Stimulated activated CD4-positive, alpha-beta T cell treated with anti-CD3 and anti-CD28 coated beads, TNF-alpha, amount 100 ng/mL, for 1 hour (primary cell): ENCODE measurements at places on chromosomes 3 and 15.

DNA sequence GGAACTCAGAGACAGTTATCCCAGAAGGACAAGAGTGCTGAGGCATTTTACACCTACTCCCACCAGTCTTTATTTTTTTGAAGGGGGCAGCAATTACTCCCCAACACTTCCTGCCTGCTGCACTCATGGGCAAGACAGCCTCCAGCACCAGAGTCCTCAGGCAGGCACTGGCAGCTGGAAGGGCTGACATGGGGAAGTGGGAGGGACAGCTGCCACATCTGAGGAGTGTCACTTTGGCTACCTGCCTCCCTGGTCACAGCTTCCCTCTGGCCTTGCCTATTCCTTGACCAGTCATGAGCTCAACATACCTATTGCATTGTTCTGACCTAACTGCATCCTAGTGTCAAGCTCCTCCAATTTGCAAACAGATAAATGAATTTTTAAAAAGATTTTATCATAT, 10.2 kb upstream of the LACTB start:
- DNase-seq = no peak

DNA sequence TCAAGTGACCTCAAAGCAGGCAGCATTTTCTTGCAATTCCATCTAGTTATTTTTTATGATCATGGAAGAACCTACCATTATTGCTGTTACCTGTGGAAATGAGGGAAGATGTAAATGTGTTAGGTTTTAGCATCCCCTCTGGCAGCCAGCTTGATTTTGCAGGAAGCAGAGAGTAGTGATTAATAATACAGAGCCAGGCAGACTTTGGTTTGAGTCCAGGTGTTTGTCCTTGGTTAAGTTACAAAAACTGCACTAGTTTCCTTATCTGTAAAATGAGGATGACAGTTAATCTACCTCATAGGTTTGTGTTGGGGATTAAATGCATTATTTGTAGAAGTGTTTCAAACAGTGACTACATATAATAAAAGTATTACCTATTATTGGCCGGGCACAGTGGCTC, 6.7 kb upstream of the ZNF621 start:
- no peak for DNase-seq

- DNase-seq = no peak
Measured at GRCh38 chr3:64566859-64567258, 120.9 kb downstream of the ADAMTS9 start.

DNA sequence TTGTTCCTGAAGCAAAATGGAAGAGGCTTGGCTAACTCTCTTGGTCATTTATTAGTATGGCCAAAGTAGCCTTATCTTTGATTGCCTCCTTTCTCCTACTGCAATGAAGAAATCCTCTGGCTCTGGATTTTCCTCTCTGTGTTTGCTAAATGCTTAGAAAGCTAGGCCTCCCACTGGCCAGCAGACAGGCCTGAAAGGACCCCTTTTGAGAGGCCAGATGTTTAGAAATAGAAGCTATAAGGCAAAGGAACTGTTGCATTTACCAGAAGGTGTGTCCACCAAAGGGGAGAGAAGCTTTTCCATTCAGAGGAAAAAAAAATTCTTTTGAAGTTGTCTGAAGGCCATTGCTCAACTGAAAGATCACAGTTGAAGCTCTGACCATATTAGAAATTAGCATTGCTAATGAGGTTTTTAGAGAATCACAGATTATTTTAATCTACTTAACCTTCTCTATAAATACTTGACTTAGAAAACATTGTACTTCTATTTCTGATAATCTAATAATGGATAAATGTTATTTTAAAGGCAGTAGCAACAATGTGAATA, 160.8 kb downstream of the SYNPR start:
- no peak for DNase-seq

DNA sequence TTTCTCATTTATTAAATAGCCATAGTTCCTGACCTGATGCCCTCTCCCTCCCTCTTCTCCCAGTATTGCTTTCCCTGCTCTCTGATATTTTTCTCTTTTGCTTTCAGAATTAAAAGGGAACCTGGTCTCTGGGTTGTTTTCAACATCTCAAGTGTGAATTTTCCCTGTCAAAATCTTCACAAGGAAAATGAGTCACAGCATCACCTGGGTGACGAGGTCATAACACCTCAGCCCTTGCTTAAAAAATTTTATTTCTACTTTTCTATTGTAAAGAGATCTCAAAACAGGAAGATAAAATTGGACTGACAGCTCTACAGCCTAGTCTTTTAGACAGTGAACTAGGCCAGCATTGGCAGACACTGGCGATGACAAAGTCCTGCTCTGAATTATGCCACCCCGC, 40.1 kb downstream of the GAP43 start:
- no peak for DNase-seq

GRCh38 chr3:10416730-10417300, 88.6 kb downstream of the ATP2B2 start:
- no peak for DNase-seq

- DNase-seq = no peak
Measured at GRCh38 chr3:159800434-159801155, 188.0 kb upstream of the IL12A start.

- no peak for DNase-seq
Measured at GRCh38 chr15:40594429-40594836, 384 bp downstream of the KNL1 start.

- no peak for DNase-seq
Measured at GRCh38 chr3:29789686-29790085, 508.8 kb downstream of the RBMS3 start.

GRCh38 chr3:173826416-173826815, 428.9 kb downstream of the NLGN1 start:
- no peak for DNase-seq

DNA sequence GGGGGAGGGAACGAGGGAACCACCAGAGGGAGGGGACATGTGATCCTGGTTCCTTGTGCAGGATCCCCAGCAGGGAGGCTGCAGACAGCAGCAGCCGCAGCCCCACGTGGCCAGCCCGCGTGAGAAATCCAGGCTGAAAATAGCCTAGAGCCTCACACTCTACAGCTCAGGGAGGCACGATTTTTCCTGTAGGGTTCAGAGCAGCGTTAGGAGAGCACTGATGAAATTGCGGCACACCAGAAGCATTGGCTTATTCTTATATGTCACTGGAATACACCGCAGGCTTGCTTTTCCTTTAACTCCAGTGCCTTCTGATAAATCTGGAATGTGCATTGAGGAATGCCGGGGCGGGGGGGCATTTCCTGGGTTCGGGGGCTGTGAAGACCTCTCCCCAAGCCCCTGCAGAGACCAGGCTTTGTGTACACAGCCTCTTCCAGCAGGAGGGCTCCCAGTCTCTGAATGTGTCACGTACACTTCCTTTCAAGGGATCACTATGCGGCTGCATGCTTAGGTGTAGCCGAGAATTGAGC, 193.0 kb downstream of the ATP10A start:
- DNase-seq = no peak

GRCh38 chr15:100244796-100245486, 96.8 kb downstream of the ADAMTS17 start:
- DNase-seq = no peak

- no peak for DNase-seq
Measured at GRCh38 chr15:93983526-93983925, 247.8 kb upstream of the MCTP2 start.

DNA sequence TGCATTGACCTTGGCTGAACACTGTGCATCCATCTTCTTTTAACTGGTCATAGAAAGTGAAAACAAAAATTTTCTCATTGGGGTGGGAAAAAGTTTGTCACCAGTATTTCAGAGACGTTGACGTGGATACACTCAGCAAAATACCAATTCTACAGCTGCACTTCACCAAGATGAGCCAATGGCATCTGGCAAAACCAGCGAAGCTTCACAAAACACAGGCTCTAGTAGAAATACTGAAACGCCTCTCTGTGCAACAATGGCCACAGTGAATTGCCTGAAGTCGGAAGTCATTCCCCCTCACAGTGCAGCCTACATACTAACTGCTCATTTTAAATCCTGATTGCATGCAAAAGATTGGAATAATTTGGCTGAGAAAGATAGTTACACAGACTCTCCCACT, 17.0 kb downstream of the PCYT1A start:
- DNase-seq = no peak

- no peak for DNase-seq
Measured at GRCh38 chr15:25624504-25625177, 185.8 kb upstream of the UBE3A start.

GRCh38 chr3:106339551-106339950, 470.7 kb upstream of the CBLB start:
- DNase-seq = no peak
